ENCODE measurements at places on chromosomes 13 and 19.

GRCh38 chr19:43499042-43499441 is 5.5 kb downstream of the PHLDB3 start:
- no peak for DNase-seq

- no peak for DNase-seq
Observed at GRCh38 chr13:98195054-98195791, 18.2 kb upstream of the RNF113B start.

DNA sequence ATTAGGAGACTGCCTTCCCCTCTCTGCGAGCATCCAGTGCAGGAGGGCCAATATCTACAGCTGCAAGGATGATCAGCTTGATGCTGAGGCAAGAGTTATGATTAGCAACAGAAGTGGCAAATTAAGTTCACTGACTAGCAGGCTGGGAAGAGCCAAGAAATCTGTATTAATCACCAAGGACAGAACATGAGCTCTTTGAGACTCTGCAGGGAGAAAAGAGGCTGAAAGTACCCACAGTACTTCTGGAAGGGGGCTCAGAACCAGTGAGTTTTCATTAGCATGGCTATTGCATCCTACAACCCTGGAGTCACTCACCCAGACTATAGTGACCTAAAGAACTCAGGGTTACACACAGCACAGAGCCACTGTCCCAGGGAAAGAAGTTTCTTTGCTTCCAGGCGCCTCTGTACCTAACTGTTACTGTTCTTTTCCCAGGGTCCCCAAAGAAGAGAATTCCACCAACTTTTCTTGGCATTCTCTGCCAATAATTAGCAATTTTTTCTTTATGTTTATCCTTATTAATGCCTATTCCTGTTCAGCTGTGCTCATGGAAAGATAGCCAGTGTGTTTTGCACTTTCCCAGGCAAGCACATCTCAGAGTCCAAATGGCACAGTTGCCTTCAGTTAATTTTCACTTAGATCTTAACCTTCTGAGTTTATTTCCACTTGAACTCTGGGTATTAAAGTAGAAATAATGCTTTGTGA is 25.8 kb upstream of the MEDAG start:
- no peak for DNase-seq

DNA sequence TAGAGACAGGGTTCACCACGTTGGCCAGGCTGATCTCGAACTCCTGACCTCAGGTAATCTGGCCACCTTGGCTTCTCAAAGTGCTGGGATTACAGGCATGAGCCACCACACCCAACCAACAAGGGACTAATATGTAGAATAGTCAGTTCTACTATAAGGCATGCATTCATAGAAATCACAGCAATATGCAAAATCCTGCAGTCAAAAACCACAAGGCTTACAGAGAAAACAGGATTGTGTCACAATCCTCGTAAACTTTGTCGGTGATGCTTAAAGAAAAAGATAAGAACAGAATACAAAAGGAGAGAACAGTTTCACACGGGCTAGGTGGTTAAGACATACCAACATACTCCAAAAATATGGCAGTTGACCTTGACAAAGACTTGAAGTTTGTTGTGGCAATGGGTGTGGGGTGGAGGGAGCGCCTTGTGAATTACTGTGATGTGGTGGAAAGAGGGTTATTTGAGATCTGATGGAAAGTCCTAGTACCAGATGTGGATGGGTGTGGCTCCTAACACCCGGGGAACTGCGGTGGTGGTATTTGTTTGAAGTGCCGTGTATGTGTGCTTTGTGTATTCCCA is 12.4 kb downstream of the NOSIP start:
- peak; percentile 60 for DNase-seq

GRCh38 chr19:5804516-5805461 is at the start of gene NRTN:
Gene NRTN, plus strand, starts transcription at chr19:5805067. Its CDS starts 19,099 bp downstream, at chr19:5824166.
- DNase-seq = peak; percentile 63

DNA sequence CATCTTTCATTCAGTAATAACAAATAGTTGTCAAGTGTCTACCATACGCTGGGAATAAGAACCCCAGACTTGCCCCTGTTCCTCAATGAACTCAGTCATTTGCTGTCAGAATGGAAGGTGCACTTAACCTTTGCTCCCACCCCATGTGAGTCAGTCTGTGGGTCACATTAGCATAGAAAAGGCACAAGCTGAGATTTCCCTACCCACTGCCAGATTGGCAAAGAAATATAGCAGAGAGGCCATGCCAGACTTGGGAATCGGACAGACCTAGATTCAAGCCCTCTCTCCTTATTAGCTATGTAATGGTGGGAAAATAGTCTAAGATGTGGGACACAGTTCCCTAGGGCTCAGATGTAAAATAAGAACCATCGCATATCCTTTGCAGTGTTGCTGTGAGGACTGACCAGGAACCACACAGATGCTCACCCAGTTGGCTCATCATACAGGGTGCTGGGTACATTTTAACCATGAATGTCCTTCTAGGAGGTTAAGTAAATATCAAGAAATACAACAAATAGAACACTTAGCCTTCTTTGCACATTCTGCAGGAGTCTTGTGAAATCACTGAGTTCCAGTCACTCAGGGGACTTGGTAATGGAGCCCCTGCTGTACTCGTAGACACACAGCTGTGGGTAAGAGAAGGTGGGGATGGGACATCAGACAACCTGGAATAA is 218.2 kb downstream of the FGF14 start:
- no peak for DNase-seq

GRCh38 chr13:44763615-44764301 is 187.6 kb upstream of the TSC22D1 start:
- DNase-seq = no peak

GRCh38 chr13:104314926-104315535 is 1248.8 kb upstream of the SLC10A2 start:
- DNase-seq = no peak

DNA sequence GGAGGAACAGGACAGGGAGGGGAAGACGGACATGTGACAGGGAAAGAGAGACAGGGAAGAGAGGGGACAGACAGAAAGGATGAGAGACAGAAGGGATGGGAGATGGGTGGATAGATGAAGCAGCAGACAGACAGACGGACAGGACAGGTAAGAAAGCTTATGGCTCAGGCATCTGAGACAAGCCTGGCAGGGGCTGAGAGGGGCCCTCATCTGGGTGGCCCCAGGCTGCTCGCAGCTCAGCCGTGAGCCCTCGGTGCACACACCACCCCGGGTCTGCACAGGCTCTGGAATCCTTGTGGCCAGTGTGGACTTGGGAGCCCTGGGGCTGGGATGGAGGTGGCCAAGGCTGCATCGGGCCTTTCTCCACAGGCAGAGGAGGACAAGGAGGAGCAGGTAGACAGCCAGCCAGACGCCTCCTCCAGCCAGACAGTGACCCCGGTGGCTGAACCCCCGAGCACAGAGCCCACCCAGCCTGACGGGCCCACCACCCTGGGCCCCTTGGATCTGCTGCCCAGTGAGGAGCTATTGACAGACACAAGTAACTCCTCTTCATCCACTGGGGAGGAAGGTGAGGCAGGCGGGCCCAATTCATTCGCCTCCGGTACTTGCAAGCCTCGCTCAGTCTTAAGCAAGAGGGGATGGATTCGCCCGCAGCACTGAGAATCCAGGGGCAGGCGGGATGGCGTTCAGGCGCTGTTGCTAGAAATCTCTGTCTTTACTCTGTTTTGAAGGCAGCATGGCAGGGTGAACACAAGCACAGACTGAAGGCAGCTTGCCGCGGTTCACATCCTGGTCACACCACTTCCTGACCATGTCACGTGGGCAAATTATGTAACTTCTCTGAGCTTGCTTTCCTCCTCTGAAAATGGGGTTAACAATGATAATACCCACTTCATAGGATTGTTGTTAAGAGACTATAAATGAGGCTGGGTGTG is 14.0 kb downstream of the GRAMD1A start:
- peak; percentile 70 for DNase-seq

- no peak for DNase-seq
Observed at GRCh38 chr13:55550624-55551023, 1590.1 kb upstream of the PRR20A start.

DNA sequence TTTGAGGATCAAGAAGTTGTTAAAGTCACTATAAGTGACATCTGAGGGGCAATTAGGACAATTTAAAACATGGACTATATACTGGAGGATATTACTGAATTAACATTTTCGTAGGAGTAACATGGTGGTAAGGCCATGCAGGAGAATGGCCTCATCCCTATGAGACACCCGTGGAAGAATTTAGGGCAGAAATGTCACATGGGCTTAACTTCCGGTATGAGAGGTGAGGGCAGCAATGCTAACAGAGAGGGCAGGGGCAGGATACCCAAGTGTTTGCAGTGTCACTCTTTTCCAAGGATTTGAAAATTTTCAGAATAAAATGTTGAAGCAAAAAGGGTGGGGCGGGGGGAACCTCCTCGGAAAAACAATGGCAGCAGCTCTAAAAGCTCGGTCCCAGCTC is 23.6 kb downstream of the RANBP3 start:
- DNase-seq = no peak

GRCh38 chr13:31794452-31794851 is 55.1 kb downstream of the RXFP2 start:
- DNase-seq = no peak

DNA sequence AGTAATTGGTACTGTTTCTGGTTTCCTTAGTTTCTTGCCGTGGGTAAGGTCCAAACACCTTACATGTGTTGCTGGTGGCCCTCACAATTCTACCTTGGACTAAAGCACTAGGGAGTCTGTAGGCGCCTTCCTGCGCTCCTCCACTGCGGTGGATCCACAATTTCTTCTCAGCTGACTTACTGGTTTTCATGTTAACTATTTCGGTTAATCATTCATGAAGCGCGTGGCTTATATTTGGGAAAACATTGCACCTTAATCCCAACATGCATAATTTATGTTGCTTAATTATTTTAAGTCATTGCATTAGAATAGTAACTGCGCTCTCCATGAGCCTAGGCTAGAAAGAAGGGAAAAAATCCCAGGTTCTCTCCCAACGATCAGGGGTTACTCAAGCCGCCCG is 37.7 kb downstream of the ARHGEF7 start:
- no peak for DNase-seq

DNA sequence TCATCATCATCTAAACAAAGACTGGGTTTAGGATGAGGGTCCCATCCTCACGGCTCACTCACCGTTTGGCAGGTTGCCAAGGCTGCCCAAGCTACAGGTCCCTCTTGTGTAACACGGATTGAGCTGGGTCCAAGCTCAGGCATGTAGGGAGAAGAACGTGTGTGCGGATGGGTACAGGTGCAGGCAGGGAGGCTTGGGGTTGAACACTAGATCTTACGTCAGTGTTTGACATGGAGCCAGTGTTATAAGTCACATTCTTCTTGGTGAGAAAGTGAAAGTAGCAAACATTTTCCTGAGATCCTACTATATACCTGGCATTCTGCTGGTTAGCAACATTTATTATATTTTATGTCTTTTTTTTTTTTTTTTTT is 136.8 kb upstream of the RNF113B start:
- no peak for DNase-seq

DNA sequence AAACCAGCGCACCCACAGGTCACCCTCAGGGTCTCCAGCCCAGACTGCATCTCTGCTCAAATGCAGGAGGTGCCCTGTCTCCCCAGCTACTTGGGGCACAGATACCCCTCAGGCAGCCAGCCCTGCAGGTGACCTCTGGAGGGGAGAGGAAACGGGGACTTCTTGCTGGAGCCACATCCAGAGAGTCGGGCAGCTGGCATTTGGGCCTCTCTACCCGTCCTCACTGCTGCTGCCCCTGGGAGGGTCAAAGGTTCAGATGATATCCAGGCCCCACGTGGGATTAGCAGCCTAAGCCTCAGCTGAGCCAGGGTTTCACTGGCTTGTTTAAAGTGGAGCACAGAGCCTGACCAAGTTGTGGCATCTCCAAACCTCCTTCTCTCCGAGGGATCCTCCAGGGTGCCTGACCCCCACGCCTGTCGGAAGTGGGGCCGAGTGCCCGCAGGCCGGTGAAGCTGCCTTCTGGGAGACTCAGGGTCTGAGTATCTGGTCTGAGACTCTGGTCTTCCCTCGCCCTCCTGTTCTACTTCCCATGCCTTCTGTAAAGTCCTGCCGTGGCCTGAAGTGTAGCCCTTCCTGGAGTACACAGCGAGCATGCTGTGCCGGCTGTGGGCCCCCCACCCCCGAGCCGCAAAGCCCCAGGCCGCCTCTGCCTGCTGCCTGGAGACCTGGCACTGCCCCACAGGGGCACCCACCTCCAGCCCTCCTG is 2.1 kb downstream of the RASA3 start:
- DNase-seq = no peak

DNA sequence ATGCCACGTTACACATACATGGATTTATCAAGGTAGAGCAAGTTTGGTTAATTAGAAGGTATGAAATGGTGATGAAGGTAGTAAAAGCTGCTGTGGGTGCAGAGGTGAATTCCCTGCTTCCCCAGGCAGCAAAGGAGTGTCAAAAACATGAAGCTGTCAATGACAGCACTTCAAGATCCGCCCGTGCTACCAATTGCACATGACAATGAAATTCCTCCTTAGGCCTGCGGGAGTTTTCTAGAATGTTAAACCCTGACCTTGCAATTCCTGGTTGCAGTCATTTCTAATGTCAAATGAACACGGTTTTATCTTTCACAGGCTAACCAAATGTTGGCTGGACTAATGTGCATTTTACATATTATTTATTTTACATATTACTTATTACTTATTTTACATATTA is 67.7 kb upstream of the LSM14A start:
- no peak for DNase-seq

- DNase-seq = no peak
Observed at GRCh38 chr13:79582896-79583295, 101.9 kb downstream of the NDFIP2 start.

DNA sequence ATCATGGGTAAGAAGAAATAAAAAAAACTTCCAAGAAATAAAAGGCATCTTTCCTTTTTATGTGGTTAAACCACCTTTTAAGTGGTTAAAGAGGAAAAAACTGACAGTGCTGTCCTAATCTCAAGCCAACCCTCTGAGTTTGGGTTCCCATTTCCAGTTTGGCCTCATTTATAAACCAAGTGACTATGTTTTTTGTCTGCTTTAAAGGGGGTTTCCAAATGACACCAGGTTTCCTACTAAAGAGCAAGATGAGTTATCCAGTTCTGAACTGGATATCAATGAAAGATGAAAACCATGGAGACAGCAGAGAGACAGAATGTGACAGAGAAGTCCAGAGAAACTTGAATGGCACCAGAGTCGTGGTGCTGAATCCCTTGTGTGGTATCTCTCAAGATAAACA is 251.5 kb downstream of the ABCC4 start:
- no peak for DNase-seq

DNA sequence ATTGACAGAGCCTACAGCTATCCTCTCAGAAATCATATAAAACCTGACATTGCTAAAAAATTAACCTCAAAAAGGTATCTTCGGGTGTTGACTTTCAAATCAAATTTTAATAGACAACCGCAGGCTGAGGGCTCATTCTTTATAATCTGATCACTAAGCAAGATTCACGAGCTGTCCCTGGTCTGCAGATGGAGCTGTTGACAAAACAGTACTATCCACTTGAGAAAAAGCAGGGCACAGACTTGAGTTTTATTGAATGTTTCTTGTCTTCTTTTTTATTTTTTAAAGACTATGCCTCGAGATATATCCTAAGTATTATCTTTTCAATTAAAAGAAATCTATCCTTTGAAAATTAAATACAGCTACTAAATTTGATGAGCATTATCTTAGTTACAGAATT is 540.5 kb downstream of the PCDH9 start:
- DNase-seq = no peak

DNA sequence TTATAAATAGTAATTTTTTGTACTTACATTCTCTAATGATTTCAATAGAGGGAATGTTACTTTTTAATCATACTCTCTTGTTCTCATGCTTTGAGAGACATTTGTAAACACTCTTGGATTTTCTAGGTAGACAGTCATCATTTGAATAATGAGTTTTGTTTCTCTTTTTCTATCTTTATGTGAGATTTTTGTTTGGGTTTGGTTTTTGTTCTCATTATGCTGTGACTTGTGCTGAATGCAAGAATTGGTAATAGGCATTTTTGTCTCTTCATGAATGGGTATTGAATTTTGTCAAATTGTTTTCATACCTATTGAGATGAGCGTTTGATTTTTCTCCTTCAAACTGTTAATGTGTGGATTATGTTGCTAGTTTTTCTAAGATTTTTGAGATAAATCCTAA is 56.8 kb upstream of the GPR183 start:
- DNase-seq = no peak
